Skin of body (tissue), 3 donors: ENCODE measurements at places on chromosomes 5 and 9. TPM values are rescaled to one million over a fixed set of nuclear protein-coding genes. Genes with fewer than 3 reads are reported as not detected.

Gene CDKN2B
- 10.3 TPM for total RNA-seq

Gene DCAF10
- 20.3 TPM for total RNA-seq

Gene FOXD1
- total RNA-seq = 1.4 TPM

Gene IFNA21
- total RNA-seq = not detected

DNA sequence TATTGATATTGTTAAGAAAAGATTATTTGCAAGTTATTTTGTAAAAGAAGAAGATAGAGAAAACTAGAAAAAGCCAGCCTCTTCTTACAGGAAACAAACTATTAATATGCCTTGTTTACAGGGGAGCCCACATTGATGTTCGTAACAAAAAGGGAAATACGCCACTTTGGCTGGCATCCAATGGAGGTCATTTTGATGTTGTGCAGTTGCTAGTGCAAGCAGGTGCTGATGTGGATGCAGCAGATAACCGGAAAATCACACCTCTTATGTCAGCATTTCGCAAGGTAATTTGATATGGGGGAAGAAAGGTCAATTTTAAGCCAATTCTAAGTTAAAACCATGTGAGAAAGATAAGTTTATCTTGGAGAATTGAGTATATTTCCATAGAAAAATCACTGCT lies 37.6 kb upstream of the EIF4EBP3 start:
- DNase-seq = no peak

DNA sequence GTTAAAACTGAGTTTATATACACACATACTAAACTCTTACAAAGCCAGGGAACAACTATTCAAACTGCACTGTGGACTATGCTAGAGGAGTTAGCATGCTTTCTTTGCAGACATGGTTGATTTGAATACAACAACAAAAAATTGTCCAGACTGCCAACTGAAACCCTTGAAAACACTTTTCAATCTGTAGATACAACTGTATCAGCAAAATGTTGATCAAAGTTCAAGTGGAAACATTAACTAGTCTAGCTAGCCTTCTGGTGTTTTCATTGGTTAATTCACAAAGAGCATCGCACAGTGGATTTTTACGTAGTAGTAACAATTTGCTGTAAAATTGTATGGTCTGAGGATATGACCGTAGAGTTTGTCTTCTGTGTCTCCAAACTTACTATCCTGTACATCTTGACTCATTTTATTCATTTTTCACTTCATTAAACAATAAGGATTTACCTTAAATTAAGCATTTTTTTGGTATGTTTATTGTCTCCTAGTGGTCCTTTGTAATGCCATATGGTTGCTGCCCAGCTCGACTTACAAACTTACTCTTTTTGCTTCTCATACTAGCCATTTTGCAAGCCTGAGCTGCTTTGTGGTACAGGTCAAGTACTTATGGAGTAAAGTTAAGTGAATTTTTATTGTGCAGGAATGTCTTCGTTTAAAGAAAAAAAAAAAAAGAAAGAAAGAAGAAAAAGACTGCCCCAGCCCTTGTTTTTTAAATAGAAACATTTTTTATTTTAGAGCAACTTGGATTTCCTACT lies 123.4 kb downstream of the ZCCHC7 start:
- no peak for DNase-seq

GRCh38 chr9:97382099-97382718 lies 29.7 kb upstream of the TDRD7 start:
- DNase-seq = no peak

DNA sequence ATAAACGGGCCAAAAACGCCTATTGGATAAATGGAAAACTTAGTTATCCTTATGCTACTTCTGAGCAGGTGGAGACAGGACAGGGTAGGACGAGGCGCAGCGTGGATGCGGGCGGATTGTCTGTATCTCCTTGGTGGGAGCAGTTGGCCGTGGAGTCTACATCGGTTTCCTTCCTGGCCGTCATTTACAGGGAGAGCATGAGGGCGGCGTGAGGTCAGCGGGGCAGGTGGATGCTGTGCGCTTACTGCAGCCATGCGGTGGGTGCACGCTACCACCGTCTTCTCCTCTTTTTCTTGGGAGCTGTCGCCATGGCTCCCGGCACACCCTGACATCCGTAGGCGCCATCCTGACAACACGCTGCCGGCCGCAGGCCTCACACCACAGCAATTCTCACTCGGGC lies 121.3 kb downstream of the ADAMTS2 start:
- DNase-seq = no peak

DNA sequence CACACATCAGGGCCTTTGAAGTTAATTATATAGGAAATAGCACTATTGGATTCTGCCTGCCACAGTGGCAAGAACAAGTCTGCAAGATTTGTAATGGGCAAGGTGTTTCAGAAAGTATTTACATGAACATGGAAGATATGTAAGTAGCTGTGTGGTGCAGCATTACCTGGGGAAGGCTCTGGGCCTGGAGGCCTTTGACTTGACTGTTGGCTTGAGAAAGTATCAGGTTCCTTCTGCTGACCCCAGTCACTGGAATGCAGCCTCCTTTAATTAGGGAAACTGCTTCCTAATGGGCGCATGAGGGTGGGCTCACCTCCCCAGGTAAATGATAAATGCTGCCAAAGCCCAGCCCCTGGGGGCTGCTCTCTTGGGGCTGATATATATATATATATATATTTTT lies 102.7 kb downstream of the GALNT10 start:
- no peak for DNase-seq

- DNase-seq = no peak
Observed at GRCh38 chr5:108487951-108488350, 106.1 kb upstream of the FBXL17 start.

DNA sequence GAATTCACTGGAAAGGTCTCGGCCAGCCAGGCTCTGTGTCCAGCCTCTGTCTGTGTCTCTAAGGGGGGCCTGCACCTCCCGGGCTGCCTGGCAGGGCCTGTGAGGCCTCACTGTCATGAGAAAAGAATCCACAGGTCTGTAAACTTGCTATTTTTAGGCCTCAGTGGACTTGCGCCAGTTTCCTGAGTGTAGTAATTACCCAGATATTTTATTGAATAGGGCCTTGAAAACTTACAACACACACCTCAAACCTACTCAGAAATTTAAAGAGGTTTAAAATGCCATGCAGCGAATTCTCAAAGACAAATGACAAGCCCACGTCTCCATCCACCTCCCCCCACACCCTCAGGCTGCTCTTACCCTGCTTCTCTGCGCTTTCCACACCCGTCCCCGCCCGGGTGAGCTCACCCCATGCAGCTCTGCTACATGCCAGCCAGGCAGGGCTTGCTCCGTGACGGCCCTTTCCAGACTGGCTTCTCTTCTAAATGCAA lies 8.8 kb upstream of the TENT4A start:
- no peak for DNase-seq

GRCh38 chr9:131476777-131477345 lies 25.9 kb upstream of the POMT1 start:
- DNase-seq = no peak

- DNase-seq = peak; percentile 81
Observed at GRCh38 chr9:86531971-86532640, 177.9 kb upstream of the TUT7 start.

DNA sequence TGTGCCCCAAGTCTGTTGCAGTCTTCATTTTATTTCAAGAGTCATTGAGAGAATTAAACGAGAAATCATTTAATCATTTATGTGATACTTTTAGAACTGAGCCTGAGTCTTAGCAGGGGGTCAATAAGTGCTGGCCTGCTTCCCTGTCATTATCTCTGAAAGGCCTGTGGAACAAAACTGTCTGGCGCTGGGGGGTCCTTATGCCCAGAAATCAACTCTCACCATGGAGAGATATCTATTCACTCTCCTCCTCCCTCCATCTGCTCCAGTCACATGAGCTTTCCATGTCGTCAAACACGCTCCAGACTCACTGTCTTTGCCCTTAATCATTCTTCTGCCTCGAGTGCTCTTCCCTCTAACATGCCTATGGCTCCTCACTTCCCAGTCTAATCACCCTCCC lies 136.8 kb downstream of the ESM1 start:
- DNase-seq = no peak

- DNase-seq = no peak
Observed at GRCh38 chr5:178231539-178232123, 971 bp downstream of the PHYKPL start.

- DNase-seq = no peak
Observed at GRCh38 chr5:71703941-71704340, 15.1 kb upstream of the CARTPT start.

DNA sequence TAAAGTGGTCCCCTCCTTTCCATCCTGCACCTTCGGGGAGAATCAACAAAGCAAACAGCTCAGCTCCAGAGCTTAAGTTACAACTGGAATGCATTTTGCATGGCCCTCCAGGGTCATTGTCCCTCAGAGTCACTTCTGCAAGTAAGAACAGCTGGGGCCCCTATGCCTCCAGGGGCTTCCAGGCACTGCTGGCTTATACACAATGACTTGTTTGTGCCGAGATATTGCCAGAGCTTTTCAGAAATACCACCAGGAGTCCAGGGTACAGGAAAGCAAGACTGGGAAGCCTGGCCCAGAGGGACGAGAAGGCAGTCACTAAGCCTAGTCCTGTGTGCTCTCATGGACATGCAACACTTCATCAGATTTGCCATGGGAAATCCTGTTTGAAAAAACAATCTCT lies 11.3 kb downstream of the FRMD3 start:
- no peak for DNase-seq

DNA sequence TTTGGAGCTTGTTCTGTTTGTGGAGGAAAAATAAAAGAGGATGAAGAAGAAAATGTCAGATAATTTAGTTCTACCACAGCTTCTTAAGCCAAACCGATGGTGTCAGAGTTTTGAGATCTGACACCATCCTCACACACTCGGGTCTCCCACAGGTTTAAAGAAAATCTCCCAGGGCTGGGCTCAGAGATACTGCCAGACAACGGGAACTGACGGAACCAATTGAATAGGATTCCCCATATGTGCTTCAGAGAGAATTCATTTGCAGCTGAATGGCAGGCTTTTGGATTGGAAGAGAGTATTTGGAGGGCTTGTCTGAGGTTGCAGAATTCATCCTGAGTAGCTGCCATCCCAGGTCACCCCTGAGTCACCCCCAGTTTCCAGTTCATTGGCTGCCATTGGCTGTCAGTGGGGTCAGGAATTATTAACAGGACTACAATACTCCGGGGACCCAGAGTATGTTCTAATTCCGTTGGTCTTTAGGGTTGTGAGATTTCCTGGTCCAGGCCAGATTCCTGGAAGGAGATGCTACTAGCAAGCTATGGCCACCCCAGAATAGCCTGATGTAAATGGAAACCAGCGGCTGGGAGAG lies 131.3 kb downstream of the PDZD2 start:
- no peak for DNase-seq

DNA sequence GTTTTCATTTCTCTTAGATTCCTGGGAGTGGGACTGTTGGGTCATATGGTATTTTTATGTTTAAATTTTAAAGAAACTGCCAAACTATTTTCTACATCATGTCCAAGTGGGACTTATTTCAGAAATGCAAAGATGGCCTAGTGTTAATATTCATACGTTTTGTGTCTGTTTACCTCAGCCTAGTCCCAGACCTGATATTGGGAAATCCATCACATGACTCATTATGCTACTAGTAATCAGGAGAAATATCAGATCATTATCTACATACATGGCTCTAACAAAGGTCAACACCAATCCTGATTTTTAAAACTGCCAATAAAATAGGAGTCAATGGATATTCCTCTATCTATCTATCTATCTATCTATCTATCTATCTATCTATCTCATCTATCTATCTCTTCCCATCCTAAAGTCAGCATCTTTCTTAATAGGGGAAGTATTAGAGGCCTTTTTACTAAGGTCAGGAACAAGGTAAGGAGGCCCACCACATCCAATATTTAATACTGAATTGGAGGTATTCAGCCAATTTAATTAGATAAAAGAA lies 4.7 kb downstream of the RASGEF1C start:
- DNase-seq = no peak

DNA sequence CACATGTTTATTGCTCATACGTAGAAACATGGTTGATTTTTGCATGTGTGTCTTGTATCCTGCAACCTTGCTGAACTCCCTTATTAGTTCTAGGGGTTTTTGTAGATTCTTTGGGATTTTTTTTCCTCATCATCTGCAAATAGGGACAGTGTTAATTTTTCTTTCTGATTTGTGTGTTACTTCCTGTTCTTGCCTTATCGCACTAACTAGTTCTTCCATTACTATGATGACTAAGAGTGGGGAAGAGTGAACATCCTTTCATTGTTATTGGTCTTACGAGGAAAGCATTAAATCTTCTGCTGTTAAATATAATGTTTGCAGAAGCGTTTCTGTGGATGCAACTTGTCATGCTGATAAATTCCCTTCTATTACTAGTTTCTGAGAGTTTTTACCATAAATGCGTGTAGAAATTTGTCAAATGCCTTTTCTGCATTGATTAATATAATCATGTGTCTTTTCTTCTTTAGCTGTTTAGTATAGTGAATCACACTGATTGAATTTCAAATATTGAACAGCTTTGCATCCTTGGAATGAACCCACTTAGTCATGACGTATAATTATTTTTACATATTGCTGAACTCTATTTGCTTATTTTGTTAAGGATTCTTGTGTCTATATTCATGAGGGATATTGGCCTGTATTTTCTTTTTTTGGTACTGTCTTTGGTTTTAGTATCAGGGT lies 32.1 kb upstream of the RNF130 start:
- no peak for DNase-seq

GRCh38 chr5:17831279-17831678 lies 197.0 kb downstream of the TAF11L14 start:
- no peak for DNase-seq
